ENCODE measurements at places on chromosomes 6 and 20.

DNA sequence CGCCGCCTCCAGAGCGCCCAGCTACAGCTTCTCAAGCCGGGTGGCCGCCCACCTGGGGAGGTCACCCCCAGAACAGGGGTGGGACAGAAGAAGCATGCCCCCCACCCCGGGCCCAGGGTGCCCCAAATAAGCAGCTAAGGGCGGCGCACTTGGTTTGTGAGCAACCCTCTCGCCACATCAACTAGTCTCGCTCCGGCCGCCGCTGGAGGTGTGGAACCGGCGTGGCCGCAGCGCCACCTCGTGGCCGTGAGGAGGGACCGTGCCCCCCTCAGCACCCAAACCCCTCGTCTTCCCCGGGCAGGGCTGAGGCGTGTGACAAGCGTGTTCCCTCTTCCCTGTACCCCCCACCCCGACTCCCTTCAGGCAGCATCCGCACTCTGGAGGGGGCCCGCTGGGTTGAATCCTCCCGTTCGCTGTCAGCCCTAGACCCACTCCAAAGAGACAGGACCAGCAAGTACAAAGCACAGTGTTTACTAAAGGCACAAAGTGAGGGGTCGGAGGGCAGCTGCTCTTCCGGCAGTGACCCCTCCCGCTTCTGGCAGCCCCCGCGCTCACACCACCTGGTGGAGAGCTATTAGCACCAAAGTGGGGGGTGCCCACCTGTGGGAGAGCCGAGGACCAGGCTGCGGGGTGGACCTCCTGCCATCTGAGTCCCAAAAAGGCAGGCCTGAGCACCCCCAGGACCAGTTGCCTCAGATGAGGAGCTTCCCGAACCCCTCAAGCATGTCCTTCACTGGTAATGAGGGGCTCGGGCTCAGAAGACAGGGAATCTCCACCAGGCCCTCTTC, 45.4 kb downstream of the MDFI start:
- peak; percentile 86 for DNase-seq

- no peak for DNase-seq
Observed at GRCh38 chr20:8693709-8694108, 375.2 kb upstream of the PLCB4 start.

GRCh38 chr6:52360601-52361413, 1.1 kb upstream of the PAQR8 start:
- no peak for DNase-seq

GRCh38 chr6:28205879-28206278, 19.2 kb upstream of the ZSCAN9 start:
- DNase-seq, result no peak

DNA sequence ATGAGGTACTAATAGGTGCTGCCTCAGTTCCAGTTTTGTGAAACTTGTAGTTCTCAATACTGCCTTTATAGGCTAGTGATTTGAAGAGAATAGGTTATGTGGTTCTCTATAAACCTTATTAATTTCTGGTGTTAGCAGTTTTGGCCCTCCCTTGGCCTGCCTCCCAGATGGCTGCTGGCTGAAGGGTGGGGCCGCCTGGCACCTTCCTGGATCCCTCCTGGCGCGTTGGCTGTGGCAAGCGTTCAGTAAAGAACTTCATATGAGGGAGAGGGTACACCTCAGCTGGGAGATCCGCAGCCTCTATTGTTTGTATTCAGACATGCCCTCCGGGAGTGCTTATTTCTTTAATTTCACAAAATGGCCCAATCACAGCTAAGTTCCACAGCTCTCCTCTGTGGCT, 51.9 kb downstream of the FAM120B start:
- no peak for DNase-seq

DNA sequence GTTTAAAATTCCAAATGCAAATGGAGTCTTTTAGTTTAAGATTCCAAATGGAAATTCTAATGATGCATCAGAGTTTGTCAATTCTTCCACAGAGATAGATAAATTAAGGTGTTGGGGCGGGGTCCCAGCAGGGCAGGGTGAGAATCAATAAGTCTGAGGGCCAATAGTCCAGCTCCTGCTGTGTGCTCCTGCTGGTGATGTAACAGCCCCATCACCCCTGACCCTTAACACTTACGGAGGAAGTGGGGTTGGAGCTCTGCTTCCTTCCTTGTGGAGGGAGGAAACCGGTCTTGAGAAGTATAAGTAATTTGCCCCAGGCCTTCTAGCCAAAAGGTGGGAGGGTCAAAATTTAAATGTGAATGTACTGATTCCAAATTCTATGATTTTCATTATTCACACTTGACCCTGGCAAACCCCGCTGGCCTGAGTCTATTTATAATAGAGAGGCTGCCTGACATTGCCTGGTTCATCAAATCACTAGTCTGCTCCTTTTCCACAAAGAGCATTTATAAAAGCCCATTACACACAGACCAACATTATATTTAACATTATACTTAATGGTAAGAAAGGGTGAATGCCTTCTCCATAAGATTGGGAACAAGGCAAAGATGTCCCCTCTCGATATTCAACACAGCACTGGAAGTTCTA, 17.2 kb downstream of the ZBTB2 start:
- no peak for DNase-seq

DNA sequence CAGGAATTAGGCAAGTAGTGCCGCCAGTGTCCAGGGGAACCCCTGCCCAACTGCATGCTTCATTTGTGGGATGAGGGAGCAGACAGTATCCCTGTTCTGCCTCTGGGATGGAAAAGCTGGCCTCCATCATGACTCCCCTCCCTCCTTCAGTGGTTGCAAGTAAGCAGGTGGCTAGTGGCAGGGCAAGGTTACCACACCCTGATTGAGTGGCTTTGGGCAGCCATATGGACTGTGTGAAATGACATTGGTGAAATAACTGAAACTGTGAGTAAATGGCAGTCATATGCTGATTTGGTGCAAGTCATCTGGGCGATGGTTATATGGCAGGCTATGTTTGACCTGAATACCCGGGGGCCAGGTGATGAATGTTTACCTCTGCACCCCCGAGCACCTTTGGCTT, 33.0 kb downstream of the HDDC2 start:
- DNase-seq, result no peak

DNA sequence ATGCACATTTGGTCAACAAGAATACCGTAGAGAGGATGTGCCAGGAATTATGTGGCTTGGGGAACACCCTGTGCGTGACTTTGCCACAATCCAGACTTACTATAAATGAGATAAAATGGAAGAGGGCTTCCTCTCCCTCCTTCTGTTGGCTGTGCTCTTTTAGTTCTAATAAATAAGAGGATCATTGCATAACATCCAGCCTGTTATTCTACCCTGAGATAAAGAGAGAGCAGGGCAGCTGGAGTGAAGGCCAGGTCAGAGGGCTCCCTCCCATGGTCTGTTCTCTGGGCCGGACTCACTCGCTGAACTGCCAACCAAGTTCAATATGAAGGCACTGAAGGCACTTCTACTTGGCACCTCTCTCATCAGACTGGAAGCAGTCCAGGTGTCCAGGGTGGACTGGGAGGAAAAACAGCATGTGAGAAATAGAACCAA, 91.7 kb downstream of the MTFR2 start:
- DNase-seq, result no peak
